ENCODE measurements at places on chromosomes 11 and 22. TPM values are rescaled to one million over a fixed set of nuclear protein-coding genes. Genes with fewer than 3 reads are reported as not detected.

- DNase-seq = no peak
These were observed 4.9 kb downstream of the MS4A15 start for GRCh38 chr11:60761436-60762190.

DBX1 gene
- total RNA-seq = not detected

DNA sequence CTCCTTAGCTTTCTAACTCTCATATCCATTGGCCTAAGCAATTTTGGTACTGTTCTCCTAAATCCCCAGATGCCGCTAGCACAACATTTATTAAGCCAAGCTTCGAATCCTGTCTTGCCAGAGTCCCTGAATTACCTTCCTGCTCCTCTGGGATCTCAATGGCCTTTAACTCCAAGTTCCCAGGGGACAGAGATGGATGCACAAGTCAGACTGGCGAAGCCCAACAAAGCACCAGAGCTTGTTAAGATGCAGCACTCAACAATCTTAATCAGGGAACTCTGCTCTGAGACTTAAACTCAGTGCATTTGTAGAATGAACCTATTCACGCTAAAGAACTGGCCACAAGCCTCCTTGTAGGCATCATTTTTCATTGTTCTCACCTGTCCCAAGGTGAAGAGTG, 9.4 kb downstream of the GALNT18 start:
- no peak for DNase-seq

DNA sequence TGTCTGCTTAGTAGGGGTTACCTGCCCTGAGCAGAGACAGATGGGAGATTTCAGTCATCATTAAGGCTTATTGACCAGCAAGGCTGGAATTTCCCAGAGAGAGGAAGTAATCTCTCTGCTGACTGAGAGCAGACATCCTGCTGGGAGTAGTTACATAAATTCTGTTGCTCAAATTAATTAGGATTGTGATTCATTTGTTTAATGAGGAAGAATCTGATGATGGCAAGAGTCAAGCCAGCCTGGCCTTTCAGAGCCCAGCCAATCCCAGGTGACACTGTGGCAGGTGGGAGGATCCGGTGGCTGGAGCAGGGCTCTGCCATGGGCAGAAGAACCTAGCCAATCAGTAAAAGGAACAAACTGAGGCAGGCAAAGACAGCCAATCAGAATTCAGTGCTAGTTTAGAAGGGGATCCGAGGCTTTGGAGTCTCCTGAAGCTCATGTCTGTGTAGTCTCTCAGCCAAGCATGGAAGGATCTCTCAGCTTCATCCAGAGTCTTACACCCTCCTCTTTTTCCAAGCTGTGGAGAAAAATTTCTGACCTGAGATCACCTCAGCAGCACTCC, 61.2 kb upstream of the CHST1 start:
- no peak for DNase-seq

GRCh38 chr22:17601031-17601430, 27.5 kb downstream of the ATP6V1E1 start:
- no peak for DNase-seq

- no peak for DNase-seq
These were observed 25.2 kb downstream of the MUC6 start for GRCh38 chr11:1011320-1011698.

DNA sequence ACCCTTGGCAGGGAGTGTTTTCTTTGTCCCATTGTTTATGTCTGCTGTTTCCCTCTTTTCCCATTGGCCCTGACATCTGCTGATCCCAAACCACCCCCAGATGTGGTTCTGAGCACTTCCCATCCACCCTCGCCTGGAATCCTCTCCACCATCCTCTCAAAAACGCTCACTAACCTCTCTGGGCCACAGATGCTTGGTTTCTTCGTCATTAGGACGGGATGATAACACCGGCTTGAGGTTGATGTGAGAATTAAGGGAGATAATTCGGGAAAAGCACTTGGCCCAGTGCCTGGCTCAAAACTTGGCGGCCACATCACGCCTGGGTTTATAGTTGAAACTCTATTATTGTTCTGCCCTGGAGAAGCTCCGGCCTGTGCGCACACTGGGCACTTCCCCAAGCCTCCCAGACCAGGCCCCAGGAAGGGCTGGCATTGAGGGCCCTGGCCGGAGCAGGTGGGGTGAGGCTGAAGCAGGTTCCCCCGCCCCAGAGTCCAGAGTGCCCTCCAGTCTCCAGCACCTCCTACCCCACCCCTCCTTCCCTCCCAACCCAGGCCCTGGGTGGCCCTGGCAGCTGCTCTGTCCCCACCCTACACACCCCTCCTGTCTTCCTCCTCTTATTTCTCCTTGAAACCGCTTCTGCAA, 63.7 kb downstream of the CYTH4 start:
- DNase-seq = no peak

DNA sequence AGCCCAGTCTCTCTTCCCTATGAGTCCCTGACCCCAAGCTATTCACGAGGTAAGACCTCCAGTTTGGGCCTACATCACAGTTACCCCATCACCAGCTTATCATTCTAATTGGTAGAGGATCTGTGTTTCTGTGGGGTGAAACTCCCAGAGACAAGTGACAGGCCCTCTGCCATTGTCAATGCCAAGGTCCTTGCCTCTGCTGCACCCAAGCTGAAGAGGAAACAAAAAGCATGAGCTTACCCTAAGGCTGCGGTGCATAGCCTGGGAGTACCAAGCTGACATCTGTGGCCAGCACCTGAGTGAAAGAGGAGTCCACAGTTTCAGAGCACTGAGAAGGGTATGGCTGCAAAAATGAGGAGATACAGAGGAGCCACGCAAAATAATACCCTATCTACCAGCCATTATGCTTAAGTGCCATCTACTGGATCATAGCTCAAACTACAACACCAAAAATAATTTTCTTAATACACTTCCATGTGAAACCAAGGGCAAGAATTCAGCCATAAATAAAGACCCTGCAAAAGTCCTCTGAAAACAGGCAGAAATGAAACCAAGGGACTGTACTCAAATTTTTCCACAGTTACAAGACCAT, 62.3 kb upstream of the ANO5 start:
- peak; percentile 49 for DNase-seq

DNA sequence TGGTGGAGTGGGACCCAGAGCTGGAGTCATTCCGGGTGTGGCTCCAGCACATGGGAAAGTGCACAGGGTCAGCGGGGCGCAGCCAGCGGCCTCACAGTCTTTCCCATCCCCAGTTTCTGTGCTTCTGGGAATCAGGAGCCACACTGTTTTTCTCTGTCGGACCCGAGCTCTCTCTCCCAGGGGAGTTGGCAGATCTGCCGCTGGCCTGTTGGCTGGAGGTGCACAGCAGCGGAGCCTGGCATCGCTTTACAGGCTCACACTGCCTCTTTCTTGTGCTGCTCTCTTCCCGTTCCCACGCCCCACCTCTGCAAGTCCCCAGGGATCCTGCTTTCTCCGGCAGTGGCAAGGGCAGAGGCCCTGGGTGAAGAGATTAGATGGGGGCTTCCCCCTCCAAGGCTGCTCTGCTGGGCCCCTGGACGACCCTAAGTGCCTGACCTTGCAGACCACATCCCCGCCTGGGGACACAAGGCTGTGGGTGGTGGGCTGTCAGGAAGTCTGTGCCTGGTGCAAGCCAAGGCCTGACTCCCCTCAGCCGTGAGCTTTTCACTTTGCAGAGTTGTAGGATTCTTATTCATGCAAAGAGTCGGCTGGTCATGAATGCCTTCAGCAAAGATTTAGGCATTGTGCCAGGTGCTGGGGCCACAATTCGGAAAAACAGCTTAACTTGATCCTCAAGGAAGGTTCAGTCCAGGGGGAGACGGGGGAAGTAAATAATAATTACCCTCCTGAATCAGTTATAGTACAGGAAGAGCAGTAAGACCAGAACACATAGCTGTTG, 116.3 kb downstream of the TIMP3 start:
- no peak for DNase-seq

DEFB131B gene
- total RNA-seq = not detected

MAML2 gene
- total RNA-seq = not detected

- DNase-seq = no peak
These were observed 1.5 kb upstream of the CD151 start for GRCh38 chr11:831118-831864.

- DNase-seq = no peak
These were observed 28.8 kb downstream of the IGLL5 start for GRCh38 chr22:22916215-22916951.

- DNase-seq = no peak
These were observed 13.5 kb upstream of the SORL1-AS1 start for GRCh38 chr11:121466063-121466794.

Data from G401 (cell line).